ENCODE measurements at places on chromosomes 12 and 14.
A peak's percentile ranks its signal among the peaks of the same experiment; 100 is the strongest.

DNA sequence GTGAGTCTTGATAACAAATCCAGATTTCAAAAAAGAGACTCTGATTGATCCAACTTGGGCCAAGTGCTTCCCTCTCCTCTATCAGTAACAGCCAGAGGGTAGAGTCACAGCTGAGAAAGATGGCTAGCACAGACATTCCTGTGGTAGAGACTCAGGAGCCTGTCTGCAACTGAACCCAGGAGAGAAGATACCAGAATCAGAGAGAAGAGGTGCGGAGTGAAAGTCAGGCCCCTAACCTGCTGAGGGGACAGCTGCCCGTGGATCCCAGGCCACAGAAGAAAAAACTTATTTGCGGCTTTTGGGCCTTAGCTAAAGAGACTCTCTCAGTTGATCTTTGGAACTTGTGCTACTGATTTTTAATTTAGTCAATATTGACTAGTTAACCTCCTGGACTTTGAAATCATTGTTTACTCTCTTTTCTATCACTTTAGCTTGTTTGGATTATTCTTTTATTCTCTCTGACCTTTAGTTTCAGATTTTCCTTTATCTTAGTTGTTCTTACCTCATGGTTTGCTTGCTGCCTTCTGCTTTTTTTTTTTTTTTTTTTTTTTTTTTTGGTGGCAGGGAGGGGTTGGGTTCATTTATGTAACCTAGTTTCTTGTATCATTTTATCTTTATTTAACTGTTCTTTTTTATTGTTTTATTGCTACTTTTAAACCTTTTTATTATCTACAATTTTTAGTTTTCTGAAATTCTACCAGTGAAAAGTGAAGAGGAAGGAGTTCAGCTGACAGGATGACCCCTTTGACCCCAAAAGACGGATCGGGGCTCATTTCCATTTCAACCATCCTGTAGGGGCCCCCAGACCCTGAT is 154.9 kb upstream of the KRR1 start:
- peak; percentile 19 for DNase-seq

- DNase-seq: no peak
These were observed 3.4 kb upstream of the TRAFD1 start for GRCh38 chr12:112121780-112122565.

DNA sequence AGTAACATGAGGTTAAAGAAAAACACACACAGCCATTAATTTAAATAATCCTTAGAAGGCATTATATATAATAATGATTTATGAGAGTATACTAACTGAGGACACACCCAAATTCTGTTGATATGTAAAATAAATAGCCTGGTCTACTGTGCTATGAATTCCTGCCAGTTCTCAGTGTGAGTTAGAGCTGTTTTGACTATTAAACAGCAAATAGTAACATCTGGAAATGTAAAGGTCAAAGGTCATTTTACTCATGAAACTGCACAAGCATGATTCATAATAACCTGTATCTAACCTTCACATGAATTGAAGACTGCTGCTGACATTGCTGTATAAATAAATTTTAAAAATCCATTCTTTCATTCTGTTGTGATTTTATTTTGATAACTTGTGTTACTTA is 966.7 kb downstream of the SLC6A15 start:
- no peak for DNase-seq

- no peak for DNase-seq
These were observed 446.0 kb upstream of the DCN start for GRCh38 chr12:91628656-91629055.

- no peak for DNase-seq
These were observed 22.8 kb downstream of the C14orf132 start for GRCh38 chr14:96062010-96062409.

GRCh38 chr12:128817111-128818015 is 6.4 kb downstream of the SLC15A4 start:
- no peak for DNase-seq
